ENCODE measurements at places on chromosomes 4 and X.

DNA sequence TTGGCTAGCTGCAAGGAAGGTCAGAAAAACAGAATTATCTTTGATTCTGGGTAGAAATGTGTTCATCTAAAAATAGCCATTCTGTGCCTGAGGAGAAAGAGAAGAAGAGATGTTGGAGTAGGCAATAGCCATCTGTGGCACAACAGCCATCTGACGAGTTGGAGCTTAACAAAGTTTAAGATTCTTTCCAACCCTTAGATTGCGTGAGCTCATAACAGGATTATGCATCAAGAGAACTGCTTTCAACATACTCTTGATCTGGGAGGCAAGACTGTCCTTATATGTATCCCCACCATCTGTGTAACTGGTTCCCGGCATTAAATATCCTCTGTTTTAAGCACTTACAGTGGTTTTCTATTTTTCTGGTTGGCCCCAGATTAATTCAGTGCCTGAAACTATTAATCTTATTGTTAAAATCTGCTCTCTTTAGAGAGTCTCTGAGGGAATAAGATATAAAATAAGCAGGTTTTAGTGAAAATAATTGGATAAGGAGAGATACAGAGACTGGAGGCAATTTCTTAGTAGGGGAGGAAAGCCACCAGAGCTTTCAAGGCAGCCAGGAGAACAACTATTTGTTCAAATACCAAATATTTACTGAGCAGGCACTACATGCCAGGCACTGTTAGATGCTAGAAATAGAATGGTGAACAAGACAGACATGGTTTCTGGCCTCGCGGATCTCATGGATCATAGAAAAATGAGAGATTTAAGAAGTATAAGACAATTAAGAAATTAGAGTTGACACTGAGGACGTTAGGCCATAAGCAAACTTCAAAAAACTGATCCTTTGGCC, 398.0 kb downstream of the SMARCA1 start:
- DNase-seq, result no peak

- DNase-seq, result peak; percentile 51
Measured at GRCh38 chr4:10664408-10664807, 20.2 kb downstream of the CLNK start.

DNA sequence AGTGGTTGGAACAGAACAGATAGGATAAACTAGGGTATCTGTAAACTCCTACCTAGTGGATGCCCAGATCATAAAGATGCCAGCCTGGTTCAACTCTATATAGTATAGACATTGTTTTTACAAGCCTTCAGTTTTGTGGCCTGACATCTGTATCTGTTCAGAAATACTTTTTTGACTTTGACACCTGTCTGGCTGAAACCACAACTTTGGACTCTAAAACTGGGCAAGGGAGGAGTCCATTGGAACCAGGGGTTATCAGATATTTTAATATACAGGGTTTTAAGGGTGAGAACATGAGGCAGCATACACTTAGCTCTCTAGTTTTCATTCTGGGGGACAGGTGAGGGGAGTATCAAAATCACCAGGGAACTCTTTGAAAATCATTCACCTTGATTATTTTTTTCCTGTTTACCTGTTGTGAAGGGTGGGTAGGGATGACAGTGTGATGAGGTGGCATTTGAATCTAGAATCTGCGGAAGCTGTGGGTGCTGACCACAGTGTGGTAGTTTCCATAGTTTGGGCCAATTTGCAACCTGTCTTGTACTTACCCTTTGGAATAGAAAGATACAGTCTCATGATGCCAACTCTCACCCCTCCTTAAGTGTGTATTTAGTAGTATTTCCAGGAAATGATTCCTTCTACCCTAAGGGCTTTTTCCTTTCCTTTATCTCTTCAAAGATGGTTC, 20.6 kb downstream of the GAB1 start:
- no peak for DNase-seq

- DNase-seq, result no peak
Measured at GRCh38 chr4:145248502-145248901, 68.1 kb upstream of the OTUD4 start.

DNA sequence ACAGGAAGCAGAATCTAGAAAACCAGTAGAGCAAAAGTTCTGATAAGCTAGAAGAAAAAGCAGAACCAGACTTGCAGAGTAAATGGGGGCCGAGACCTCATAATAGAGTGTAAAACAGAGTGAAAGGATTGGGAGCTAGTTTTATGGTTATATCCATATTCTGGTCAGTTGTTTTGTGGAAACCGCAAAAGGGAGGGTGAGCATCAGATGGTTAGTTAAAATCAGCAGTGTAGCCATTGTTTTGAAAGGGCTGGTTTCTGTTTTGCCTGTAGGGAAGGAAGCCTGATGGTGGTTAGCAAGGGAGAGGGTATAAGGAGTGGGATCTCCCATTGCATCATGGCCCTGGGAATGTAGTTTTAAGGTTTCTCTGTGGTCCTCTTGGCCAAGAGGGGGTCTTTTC, 17.2 kb upstream of the CCNI start:
- DNase-seq, result no peak

All from hindlimb muscle (tissue), 1 donor.